ENCODE measurements at places on chromosomes 11 and 22.

GRCh38 chr22:39926753-39927152 lies 25.9 kb downstream of the GRAP2 start:
- DNase-seq = no peak

- DNase-seq = no peak
Observed at GRCh38 chr11:71977743-71978418, 20.8 kb upstream of the IL18BP start.

- DNase-seq = no peak
Observed at GRCh38 chr11:124514131-124514530, 29.3 kb downstream of the OR8B12 start.

GRCh38 chr11:35288817-35289541 lies 130.4 kb downstream of the SLC1A2 start:
- DNase-seq = no peak

DNA sequence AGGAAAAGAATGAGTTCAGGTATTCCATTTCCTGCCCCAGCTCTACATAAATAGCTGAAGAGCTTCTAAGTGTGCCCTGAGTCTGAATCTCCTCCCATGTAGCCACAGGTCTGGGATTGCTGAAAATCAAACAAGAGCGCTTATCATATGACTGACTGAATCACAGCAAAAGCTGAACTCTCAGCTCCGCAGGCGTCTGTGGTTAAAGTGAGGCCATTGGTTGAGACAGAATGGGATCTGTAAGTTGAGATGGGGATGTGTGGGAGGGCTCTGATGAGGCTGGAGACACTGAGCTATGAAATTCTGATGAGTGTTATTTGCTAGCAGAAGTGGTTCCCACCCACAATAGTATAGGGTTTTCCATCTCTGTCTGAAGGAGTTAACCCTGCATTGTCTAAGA lies 637.0 kb downstream of the OPCML start:
- no peak for DNase-seq

DNA sequence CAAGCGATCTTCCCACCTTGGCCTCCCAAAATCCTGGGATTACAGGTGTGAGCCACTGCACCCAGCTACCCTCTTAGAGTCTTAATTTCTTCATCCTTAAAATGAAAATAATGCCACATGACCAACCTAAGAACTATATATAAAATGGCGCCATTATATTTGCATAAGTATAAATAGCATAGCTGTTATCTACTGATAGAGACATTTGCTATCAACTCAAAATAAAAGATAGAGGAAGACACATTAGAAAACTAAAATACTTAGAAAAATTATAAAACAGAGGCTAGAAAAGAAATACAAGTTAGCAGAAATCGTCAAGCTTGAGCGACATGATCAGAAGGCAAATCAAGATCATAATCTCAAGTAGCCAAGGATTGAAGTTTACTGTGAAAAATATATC lies 6.2 kb downstream of the FAM168A start:
- DNase-seq = no peak

GRCh38 chr11:304915-305843 lies 2.4 kb upstream of the IFITM2 start:
- no peak for DNase-seq

Data from esophagus muscularis mucosa (tissue), 4 donors.